ENCODE measurements at places on chromosomes 16 and 17. TPM values are rescaled to one million over a fixed set of nuclear protein-coding genes. Genes with fewer than 3 reads are reported as not detected.

The DHRS7C gene
- not detected for total RNA-seq

The RAB37 gene
- total RNA-seq = 5.5 TPM

The IL4R gene
- total RNA-seq = 32.7 TPM

The EPN3 gene
- total RNA-seq = 5.8 TPM

The ARRB2 gene
- 95.6 TPM for total RNA-seq

The KRTAP3-2 gene
- not detected for total RNA-seq

The ECI1 gene
- 80.0 TPM for total RNA-seq

The KRTAP9-4 gene
- total RNA-seq = not detected

The LPO gene
- total RNA-seq = 0.52 TPM

The PDF gene
- 23.9 TPM for total RNA-seq

The FBXW10B gene
- total RNA-seq = not detected

The TBC1D3K gene
- not detected for total RNA-seq

The TMEM208 gene
- 37.7 TPM for total RNA-seq

The FOXL1 gene
- total RNA-seq = 0.29 TPM

The CPHXL2 gene
- not detected for total RNA-seq

The HID1 gene
- 15.1 TPM for total RNA-seq

The HBA2 gene
- not detected for total RNA-seq

The OR3A2 gene
- total RNA-seq = not detected

The ERN2 gene
- 2.4 TPM for total RNA-seq

The ALOX15 gene
- total RNA-seq = 1.5 TPM

Measured in H1 (cell line).